Activated T-cell treated with anti-CD3 and anti-CD28 coated beads for 4 hours (primary cell): ENCODE measurements at places on chromosomes 4 and X.

GRCh38 chr4:135177321-135177720, 975.7 kb upstream of the PABPC4L start:
- no peak for DNase-seq

DNA sequence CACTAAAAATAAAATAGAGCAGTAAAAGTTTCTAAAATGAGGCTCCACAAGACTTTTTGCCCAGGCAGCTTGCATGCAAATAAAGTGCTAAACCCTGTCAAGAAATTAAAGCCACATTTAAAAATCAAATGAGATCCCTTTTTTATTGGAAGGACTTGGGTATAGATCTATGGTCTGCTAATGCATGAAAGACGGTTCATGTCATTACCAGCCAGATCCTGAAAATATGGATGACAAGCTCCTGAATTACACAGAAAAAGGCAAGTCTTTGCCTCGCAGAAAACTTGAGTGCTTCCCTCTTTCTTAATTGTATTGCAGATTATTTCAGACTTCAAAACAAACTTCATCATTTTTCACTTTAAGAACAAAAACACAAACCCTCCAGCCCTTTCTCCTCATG, 169.6 kb downstream of the LDB2 start:
- no peak for DNase-seq

DNA sequence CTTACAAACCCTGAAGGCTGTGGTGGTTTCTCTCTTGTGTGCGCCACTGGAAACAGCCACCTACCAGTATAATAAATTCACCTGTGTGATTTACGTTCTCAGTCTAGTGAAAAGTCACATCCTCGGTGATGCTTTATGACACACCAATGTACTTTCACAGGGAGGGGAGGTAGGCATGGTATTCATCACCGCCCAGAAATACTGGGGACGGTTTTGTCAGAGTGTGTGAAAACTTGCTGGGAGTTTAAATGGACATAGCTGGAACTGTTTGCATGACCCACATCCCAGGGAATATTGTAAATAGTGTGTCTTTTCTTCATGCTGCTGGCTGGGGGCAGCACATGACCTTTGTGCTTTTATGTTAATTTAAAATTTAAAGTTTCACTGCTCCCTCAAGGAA, 421.8 kb downstream of the MAPK10 start:
- no peak for DNase-seq

DNA sequence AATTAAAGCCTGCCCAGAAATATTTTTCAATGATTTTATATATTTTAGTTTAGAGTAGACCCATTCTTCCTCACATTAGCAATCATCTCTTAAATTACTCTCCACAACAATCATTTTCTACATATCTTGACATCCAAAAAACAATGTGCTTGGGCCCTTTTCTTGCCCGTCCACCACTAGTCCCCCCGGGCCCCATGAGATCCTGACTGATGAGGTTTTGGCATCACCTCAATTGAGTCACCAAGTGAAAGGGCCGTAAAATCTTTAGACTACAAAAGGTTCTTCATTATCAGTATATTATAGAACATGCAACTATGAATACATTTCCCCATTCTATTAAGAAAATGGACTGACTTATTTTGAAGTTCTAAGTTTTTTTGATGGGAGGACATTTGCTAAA, 4.0 kb upstream of the CDKL2 start:
- DNase-seq: no peak

DNA sequence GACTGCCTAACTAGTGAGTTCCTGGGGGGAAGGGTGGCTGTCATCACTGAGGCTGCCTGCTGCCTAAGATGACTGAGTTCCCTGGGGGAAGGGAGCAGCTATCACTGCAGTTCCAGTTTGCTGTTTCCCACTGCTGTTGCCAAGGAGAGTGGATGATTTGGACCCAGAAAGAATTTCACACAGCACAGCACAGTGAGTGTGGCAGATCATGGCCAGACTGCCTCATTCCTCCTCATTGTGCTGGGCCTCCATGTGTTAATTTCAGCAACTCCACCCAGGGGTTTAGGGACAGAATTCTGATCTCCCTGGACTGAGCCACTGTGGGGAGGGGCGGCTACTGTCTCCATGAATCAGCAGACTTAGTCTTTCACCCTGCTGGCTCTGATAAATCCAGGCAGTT, 125.0 kb downstream of the TEX13C start:
- DNase-seq: no peak

GRCh38 chrX:19245711-19246269, 97.9 kb upstream of the PDHA1 start:
- no peak for DNase-seq

GRCh38 chrX:67338262-67338661, 205.6 kb upstream of the AR start:
- no peak for DNase-seq

GRCh38 chr4:70849291-70849690, 9.6 kb upstream of the GRSF1 start:
- no peak for DNase-seq

DNA sequence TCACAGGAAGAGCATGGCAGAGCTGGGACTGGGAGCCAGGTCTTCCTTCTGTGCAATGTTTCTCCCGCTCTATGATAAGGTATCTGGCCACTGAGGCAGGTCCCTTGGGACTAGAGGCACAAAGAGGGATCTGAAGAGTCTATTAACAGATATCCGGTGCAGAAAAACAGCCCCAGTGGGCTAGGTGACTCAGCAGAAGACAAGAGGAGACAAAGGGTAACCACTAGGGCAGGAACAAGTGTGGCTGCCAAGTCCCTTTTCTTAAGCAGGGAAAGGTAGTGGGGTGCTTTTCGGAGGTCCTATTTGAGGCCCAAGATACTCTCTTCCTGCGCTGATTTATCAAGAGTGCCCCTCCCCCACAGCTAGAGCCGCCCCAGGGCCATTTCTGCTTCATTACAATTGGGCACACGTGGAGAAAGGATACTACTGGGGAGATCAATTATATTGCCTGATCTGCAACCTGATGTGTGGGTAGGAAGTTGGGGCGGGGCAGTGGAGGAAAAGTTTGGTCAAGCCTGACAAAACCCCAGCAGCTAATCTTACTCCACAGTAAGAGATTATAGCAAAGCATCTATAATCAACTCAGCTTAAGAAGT, at the start of gene DGAT2L6:
Gene DGAT2L6 (plus strand): TSS at position 546 of the 596 bp plus-strand sequence. CDS start 100 bp downstream, outside the sequence.
- DNase-seq: no peak

DNA sequence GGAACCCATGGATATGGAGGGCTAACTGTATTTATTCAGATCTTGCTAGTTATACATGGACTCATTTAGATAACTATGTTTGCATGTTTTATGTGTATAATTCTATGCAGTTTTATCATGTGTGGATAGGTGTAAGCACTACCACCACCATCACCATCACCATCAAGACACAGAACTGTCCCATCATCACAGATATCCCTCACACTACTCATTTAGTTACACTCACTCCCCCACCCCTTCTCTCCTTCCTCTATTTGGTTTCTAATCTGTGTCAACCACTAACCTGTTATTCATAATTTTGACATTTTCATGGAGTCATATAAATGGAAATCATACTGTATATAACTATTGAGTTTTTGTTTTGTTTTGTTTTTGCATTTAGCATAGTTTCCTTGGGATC, 43.7 kb downstream of the STAG2 start:
- DNase-seq: no peak

GRCh38 chrX:2793752-2794151, 35.0 kb upstream of the GYG2 start:
- DNase-seq: no peak

DNA sequence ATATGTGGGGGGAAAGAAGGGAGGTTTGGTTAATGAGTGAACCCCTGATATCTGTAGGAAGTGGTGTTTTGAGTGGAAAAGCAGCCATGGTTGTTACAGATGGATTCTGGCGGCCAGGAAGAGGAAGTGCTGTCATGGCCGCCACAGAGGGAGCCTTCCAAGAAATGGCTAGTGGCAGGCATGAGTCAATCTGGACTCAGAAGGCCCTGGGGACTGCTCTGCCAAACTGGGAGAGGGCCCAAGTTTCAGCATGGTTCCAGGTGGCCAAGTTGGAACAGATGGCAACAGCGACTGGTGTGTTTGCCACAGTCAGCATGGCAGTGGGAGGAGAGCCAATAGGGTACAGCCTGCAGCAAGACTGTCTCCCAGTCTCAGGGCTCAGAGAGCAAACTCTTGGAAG, 32.5 kb downstream of the ETDB start:
- no peak for DNase-seq

- DNase-seq: no peak
Measured at GRCh38 chrX:111265486-111265885, 4.8 kb downstream of the CAPN6 start.

- DNase-seq: no peak
Measured at GRCh38 chr4:56118055-56118454, 169.3 kb downstream of the CEP135 start.

DNA sequence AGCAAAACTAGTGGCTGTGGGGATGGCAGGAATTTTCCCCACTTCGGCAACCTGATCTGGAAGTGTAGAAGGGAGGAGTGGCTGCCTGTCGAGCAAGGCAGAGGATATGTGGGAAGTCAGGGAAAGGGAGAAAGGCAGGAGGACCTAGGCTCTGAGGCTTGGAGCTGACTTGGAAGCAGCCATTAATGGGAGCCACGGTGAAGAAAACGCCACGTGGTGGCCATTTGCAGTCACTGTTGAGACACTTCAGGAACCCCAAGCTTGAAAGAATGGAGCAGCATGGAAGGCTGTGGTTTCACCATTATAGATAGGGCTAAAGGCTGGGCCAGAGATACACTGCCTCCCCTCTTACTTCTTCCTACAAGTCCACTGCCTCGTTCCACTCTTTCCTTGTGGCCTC, 41.8 kb upstream of the MAML3 start:
- DNase-seq: no peak

GRCh38 chrX:12997906-12998687, 23.2 kb downstream of the TMSB4X start:
- no peak for DNase-seq

DNA sequence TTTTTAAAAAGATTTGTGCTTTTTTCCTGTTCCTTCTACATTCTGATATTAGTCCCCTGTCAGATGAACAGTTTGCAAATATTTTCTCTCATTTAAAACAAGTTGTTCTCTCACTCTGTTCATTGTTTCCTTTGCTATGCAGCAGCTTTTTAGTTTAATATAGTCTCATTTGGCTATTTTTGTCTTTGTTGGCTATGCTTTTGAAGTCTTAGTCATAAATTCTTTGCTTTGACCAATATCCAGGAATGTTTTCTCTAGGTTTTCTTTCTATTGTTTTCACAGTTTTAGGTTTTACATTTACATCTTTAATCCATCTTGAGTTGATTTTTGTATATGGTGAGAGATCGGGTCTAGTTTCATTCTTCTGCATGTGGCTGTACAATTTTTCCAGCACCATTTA, 136.8 kb downstream of the TET2 start:
- no peak for DNase-seq

GRCh38 chrX:153564047-153564606, 34.8 kb downstream of the CCNQ start:
- DNase-seq: no peak

DNA sequence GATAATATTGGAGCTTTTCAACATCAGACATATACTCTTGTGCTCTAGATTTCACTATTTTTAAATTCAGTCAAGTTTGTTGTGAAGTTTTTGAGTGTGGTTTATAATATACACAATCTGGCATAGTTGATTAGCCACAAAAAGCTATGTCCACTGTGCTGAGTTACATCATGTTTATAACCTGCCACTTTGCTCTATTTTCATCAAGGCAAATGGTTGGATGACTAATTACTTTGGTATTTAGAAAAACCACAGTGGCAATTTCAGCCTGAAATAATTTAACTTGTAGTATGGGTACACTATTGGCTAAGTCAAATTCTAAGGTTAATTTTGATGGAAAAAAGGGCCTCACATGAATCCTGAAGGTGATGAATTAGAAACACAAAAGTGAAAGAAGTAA, 262.6 kb downstream of the C4orf33 start:
- no peak for DNase-seq

DNA sequence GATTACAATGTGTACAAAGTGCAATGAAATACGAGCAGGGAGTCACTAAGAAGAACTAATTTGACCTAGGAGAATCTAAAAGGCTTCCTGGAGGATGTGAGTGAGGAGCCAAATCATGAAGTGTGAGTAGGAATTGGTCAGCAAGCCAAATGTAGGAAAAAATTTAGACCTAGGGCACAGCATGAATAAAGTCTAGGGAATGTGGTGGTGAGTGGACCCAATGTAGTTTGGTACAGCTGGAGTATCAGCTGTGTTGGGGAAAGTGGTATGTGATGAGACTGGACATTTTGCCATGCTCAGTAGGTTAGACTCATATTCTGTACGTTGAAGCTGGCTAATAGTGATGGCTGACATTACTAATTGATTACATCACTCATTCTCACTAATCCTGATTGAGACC, 191.0 kb downstream of the AFF2 start:
- DNase-seq: no peak

DNA sequence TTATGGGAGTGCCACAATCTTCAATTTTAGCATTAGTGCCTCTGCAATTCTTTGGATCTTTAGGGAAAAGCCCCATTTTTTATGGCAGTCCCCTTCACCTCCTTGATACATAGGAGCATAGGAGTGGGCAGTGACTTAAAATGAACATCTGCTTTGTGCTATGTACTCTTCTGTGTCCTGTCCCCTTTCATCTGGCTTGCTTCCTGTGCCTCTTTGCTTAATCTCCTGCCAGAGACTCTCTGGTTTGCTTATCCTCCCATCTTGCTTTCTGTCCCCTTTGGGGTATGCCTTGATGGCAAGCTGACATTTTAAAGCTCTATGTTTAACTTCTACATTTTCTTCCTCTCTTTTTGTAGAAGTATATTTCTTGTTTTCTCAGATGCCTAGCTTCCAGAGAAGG, 12.3 kb downstream of the PGK1 start:
- DNase-seq: no peak

GRCh38 chr4:1192493-1193205, 20.3 kb upstream of the SPON2 start:
- DNase-seq: no peak

GRCh38 chr4:47383829-47384427, 79.6 kb downstream of the COMMD8 start:
- no peak for DNase-seq

DNA sequence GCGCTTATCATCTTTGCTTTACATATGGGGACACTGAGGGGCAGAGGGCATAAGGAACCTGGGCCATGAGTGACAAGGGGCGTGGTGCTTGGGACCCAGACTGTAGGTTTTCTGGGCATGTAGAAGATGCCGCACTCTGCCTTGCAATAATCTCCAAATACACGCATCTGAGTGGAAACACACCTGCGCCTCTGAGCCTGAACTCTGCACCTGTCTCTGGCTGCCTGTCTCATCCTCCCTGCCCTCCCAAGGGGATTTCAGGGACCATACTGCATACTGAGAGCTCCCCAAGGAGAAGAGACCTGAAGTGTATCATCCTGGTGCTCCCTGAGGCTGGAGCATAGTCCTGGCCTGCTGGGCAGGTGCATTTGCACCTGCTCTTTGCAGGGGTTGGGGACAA, 34.7 kb upstream of the ASMTL start:
- no peak for DNase-seq

- no peak for DNase-seq
Measured at GRCh38 chr4:14345356-14345775, 656.9 kb upstream of the CPEB2 start.

- no peak for DNase-seq
Measured at GRCh38 chr4:71494539-71494938, 155.7 kb downstream of the SLC4A4 start.

- DNase-seq: no peak
Measured at GRCh38 chr4:17493619-17494018, 18.3 kb downstream of the QDPR start.

- no peak for DNase-seq
Measured at GRCh38 chrX:11766487-11766886, 8.4 kb downstream of the MSL3 start.

GRCh38 chr4:184953421-184953945, 64.8 kb upstream of the HELT start:
- no peak for DNase-seq

- no peak for DNase-seq
Measured at GRCh38 chr4:161320377-161320776, 843.4 kb downstream of the FSTL5 start.

GRCh38 chr4:20816287-20816686, 116.0 kb downstream of the PACRGL start:
- DNase-seq: no peak
